ENCODE measurements at places on chromosomes 4 and X.

DNA sequence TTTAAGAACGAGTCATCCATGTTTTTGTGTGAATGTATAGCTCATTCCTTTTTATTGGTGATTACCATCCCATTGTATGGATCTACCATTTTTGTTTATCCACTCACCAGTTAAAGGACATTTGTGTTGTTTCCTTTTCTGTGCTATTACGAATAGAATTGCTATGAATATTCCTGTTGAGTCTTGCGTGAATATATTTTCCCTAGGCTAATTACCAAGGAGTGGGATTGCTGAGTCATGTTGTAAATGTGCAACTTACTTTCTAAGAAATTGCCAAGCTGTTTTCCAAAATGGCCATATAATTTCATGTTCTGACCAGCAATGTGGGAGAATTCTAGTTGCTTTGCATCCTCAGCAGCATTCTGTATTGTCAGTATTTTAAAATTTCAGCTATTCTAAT, 51.3 kb downstream of the YIPF6 start:
- DNase-seq = no peak

DNA sequence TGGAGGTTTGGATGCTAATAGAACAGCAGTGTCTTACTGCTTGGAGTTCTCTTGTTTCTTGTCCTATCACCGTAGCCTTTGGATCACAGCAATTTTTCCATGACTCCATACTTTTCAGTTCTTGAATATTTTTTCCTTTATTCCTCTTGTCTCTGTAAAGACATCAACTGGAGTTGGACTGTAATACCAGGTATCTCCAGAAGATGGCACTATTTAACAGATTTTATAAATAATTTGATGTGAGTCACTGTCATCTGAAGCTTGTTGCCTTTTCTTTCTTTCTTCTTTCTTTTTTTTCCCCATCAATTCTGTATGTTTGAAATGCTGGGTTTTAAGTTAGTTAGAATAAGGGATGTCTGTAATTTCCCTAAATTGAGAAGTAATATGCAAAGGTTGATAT, 24.1 kb downstream of the HPRT1 start:
- no peak for DNase-seq

GRCh38 chr4:89545315-89545714, 237.7 kb upstream of the GPRIN3 start:
- no peak for DNase-seq

DNA sequence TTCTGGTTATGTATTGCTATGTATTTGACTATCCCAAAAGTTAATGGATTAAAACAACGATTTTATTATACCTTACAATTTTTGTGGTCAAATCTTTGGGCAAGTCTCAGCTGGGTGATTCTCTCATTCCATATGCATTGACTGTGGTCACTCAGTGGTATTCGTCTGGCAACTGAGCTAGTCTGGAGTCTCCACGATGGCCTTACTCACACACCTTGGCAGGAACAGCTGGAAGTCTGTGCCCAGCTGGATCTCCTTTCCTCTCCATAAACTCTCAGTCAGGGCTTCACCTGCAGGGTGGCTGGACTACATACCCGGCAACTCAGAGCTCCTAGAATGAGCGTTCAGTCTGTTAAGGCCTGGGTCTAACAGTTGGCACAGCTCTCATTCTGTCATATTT, 141.1 kb upstream of the WDFY3 start:
- no peak for DNase-seq

GRCh38 chr4:168993714-168994510, 16.1 kb downstream of the CBR4 start:
- no peak for DNase-seq

GRCh38 chr4:108126806-108127205, 41.9 kb downstream of the LEF1 start:
- DNase-seq = no peak

GRCh38 chrX:24513416-24513815, 48.3 kb downstream of the PDK3 start:
- DNase-seq = no peak

GRCh38 chrX:41043674-41044345, 41.4 kb upstream of the USP9X start:
- no peak for DNase-seq

- DNase-seq = peak; percentile 63
Observed at GRCh38 chr4:133147921-133148689, 989 bp upstream of the PCDH10 start.

- no peak for DNase-seq
Observed at GRCh38 chr4:48047896-48048295, 31.3 kb downstream of the NIPAL1 start.

- DNase-seq = no peak
Observed at GRCh38 chr4:96112631-96113030, 272.7 kb downstream of the PDHA2 start.

GRCh38 chrX:65999029-65999562, 40.8 kb downstream of the VSIG4 start:
- no peak for DNase-seq

- DNase-seq = no peak
Observed at GRCh38 chrX:108426262-108426661, 12.0 kb downstream of the COL4A6 start.

DNA sequence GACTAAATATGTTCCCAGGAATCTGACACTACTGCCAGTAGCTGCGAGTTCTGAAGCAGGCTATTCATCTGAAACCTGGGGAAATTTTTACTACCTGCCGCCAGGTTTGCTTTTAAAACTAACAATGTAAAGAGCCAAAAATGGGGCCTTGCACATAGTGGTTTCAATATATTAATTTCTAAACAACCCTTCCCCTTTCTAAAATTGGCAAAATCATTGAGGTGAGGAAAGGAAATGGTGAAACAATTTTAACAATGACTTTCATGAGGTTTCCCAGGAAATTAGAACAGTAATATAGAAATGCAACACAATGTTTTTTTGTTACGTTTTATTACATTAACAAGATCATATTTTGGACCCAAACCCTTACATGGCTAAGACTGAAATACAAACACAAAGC, 21.3 kb downstream of the FANCB start:
- no peak for DNase-seq

GRCh38 chr4:47531954-47532321, 46.9 kb downstream of the ATP10D start:
- DNase-seq = no peak

- DNase-seq = no peak
Observed at GRCh38 chr4:54496412-54496811, 161.3 kb upstream of the KIT start.

- DNase-seq = no peak
Observed at GRCh38 chr4:162523171-162523570, 359.4 kb upstream of the FSTL5 start.

- no peak for DNase-seq
Observed at GRCh38 chrX:254630-255215, 26.5 kb upstream of the PLCXD1 start.

DNA sequence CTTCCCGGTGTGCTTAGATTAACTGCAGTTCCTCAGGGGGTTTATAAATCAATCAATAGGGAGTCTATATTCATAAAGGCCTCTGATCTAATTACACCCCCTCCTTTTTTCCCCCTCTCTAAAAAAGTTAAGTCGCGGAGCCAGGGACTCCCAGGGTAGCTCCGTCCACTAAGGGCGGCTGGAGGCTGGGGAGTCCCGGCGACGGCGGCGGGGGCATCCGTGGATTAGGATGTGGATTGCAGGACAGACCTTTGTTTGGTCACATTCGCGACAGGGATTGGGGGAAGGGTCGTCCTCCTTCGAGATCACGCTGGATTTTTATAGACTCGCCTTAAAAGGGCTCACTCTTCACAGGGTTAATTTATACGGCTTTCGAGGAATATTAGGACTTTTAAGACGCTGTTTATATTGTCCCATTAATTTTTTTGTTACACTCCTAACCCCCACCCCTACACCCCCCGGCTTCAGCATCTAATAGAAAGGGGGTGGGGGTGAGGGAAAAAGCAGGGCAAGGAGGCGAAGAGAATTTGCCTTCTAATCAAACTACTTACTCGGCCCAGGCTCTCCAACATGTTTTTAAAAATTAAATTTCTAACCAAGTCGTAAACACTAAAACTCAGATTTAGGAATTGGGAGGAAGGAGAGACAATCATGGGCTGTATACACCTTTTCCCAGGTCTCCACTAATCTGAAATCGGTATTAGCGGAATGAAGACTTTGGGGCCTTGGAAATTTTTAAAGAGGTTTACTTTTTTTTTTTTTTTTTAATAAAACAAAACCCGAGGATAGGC, 8.5 kb downstream of the PITX2 start:
- no peak for DNase-seq

DNA sequence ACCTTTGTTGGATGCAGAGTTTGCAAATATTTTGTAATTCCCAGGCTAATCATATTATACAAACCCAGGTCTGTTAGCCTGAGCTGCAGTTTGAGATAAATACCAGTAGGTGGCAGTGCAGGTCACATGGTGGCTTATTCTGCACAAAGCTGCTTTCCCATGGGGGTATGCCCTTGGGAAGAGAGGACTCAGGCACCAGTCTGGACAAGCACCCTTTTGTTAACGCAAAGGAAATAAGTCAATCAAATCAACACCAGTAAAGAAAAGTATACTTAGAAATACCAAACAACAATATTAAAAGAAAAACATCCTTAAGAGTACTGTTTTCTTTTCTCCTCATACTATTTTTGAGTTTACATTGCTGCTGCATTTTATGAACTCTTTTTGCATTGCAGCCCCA, 389.0 kb upstream of the ZFP42 start:
- peak; percentile 46 for DNase-seq

- DNase-seq = no peak
Observed at GRCh38 chr4:4501679-4502078, 40.2 kb downstream of the STX18 start.

GRCh38 chr4:48786549-48786948, 6.5 kb upstream of the FRYL start:
- no peak for DNase-seq

GRCh38 chr4:15902746-15903145, 35.8 kb downstream of the FGFBP1 start:
- no peak for DNase-seq

- no peak for DNase-seq
Observed at GRCh38 chrX:103556963-103557612, 28.2 kb upstream of the TCEAL4 start.

DNA sequence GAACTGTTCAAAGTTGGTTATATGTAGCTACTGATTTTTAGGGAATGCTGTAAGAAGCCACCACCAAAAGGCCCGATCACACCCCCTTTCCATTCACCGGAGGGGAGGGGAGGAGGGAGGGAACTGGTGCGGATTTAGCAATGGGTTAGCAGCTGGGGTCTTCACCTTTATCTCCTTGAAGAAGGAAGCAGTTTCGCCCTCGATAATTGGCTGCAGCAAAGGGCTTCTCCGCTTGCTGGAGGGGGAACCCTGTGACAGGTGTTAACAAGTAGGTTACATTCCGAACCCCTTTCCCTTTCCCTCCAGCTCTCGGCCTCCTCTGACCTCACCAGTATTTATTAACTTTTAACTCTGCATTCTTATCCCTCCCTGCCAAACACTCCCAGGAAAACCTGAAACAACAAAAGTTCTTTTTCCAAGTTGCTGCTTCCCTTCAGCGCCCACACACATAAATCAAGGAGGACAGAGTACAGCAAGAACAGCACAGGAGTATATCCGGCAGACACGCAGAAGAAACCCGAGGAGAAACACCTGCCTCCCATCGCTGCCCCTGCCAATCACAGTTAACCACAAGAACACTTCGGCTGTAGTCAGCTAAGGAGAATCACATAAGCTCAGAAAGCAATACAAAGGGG, 39.8 kb upstream of the NAP1L5 start:
- DNase-seq = no peak

DNA sequence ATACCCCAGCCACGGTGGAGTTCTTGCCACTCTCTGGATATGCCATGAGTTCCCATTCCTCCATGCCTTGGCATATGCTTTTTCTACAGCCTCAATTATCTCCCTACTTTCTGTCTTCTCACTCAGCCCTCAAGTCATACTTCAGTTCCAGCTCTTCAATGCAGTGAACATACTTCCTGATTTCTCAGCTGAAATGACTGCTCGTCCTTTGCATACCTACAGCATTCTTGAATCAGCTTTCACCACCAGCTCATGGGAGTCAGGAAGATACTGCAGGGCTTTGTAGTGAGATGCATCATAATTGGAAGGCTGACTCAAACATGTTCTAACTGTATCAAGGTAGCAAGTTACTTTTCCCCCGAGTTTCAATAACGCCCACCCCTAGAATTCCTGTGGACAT, 118.4 kb downstream of the APBB2 start:
- DNase-seq = no peak

GRCh38 chrX:69264158-69264581, 98.9 kb upstream of the PJA1 start:
- DNase-seq = no peak

- DNase-seq = peak; percentile 62
Observed at GRCh38 chr4:64158648-64159326, 250.5 kb downstream of the TECRL start.

- DNase-seq = no peak
Observed at GRCh38 chr4:153468587-153468986, 2.4 kb downstream of the TMEM131L start.
